ENCODE measurements at places on chromosomes 4 and X. TPM values are rescaled to one million over a fixed set of nuclear protein-coding genes. Genes with fewer than 3 reads are reported as not detected.
A peak's percentile ranks its signal among the peaks of the same experiment; 100 is the strongest.

Gene EOLA2
- total RNA-seq, result 23.2 TPM

Gene KCND1
- total RNA-seq, result 2.6 TPM

- no peak for DNase-seq
These were observed 19.6 kb downstream of the FUNDC2 start for GRCh38 chrX:155046129-155046810.

Gene MMRN1
- total RNA-seq, result not detected

- DNase-seq, result no peak
These were observed 109.9 kb upstream of the PTPN13 start for GRCh38 chr4:86484241-86484640.

GRCh38 chr4:87732033-87732765, 67.2 kb upstream of the IBSP start:
- DNase-seq, result no peak

Gene CFI
- total RNA-seq, result 18.4 TPM

- peak; percentile 62 for DNase-seq
These were observed 95.8 kb upstream of the EGFL6 start for GRCh38 chrX:13473442-13474163.

- no peak for DNase-seq
These were observed 94.1 kb upstream of the GK2 start for GRCh38 chr4:79502081-79502480.

DNA sequence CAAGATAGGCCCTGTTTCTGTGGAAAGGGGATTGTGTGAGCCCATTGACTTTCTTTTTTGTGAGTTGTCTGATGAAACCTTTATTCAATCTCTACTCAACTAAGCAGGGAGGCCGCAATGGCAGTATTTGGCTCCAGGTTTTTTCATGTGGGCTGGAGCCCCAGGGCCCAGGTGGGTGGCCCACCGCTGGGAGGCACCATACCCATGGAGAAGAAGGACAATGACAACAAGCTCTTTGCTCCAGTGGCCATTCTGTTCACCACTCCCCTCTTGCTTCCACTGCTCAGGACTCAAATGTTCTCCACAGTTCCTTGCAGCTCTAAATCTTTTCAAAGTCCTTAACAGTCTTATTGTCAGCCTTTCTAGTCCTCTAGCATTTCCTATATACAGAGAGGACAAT, 54.1 kb downstream of the HOPX start:
- DNase-seq, result no peak

Gene CFAP299
- 3.9 TPM for total RNA-seq

Gene PRSS12
- 19.3 TPM for total RNA-seq

GRCh38 chrX:12245650-12246645, 107.7 kb downstream of the FRMPD4 start:
- peak; percentile 53 for DNase-seq

Gene PRR32
- not detected for total RNA-seq

DNA sequence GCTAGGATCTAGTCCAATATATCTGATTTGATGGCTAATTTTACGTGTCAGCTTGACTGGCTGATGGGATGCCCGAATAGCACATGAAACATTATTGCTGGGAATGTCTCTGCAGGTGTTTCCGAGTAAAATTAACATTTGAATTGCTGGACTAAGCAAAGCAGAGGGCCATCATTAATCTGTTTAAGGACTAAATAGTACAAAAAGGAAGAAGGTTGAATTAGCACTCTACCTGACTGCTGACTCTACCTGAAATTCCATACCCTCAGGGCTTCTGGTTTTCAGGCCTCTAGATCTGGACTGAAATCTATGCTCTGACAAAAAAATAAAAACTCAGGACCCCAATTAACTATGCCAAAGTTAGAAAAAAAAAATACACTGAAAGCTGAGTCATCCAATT, 1021.9 kb downstream of the FAM133A start:
- no peak for DNase-seq

Gene MAGEE2
- total RNA-seq, result not detected

Gene GLRA3
- total RNA-seq, result not detected

- DNase-seq, result no peak
These were observed 30.6 kb downstream of the UGT2A3 start for GRCh38 chr4:68921051-68921450.

DNA sequence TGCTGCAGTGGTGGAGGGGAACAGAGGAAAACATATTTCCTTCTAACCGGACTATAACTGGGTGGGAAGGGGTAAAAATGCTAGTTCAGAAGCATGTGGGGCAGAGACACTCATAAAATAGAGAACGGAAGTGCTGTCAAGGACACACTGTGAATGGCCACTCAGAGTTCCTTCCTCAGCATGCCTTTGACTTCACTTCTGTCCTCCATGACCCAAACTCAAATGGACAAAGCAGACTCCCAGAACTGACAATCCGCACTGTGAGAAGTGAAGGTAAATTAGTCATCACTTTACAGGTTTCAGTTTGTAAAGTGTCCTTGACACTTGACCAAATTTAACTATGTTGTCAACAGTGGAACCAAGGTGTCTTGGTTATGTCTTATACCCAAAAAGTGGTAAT, 30.2 kb upstream of the ELF2 start:
- DNase-seq, result no peak

- DNase-seq, result peak; percentile 45
These were observed 111.6 kb upstream of the PPP3CA start for GRCh38 chr4:101458914-101459313.

- no peak for DNase-seq
These were observed 476.6 kb downstream of the GRXCR1 start for GRCh38 chr4:43369036-43369594.

DNA sequence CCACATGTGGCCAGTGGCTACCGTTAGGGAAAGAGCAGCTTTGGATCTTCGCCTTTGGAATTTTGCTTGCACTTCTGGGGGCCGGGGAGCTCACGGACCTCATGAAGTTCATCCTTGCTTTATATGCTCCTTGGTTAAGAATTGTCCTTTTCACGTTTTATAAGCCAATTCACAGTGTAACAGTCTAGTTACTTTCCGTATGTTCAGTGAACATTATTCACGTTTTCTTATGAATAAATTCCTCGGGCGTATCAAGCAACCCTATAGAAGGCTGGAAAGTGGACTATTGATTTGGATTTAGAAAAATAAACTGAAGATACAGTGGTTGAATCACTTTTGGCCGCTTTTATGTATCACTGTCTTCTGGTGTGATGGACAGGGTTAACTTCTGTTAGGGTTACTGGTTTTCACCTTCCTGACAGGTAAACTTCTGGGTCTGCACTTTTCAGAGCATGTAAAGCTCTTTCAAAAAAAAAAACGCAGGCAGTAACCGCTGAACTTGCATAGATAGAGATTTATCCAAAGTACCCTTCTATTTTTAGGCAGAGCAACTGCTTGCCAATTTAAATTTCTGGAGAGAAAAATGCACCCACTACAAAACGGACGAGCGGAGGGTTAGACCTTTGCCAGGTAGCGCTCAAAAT, 569 bp upstream of the PDLIM5 start:
- DNase-seq, result no peak

- DNase-seq, result peak; percentile 100
These were observed 3.3 kb downstream of the KLF3 start for GRCh38 chr4:38667085-38667893.
